ENCODE measurements at places on chromosomes 7 and 10.

GRCh38 chr7:135678612-135679575, 16.6 kb downstream of the STMP1 start:
- DNase-seq = no peak

GRCh38 chr10:113161066-113161465, 211.0 kb downstream of the TCF7L2 start:
- DNase-seq = no peak

GRCh38 chr10:29857843-29858701, 201.3 kb downstream of the JCAD start:
- DNase-seq = peak; percentile 33

DNA sequence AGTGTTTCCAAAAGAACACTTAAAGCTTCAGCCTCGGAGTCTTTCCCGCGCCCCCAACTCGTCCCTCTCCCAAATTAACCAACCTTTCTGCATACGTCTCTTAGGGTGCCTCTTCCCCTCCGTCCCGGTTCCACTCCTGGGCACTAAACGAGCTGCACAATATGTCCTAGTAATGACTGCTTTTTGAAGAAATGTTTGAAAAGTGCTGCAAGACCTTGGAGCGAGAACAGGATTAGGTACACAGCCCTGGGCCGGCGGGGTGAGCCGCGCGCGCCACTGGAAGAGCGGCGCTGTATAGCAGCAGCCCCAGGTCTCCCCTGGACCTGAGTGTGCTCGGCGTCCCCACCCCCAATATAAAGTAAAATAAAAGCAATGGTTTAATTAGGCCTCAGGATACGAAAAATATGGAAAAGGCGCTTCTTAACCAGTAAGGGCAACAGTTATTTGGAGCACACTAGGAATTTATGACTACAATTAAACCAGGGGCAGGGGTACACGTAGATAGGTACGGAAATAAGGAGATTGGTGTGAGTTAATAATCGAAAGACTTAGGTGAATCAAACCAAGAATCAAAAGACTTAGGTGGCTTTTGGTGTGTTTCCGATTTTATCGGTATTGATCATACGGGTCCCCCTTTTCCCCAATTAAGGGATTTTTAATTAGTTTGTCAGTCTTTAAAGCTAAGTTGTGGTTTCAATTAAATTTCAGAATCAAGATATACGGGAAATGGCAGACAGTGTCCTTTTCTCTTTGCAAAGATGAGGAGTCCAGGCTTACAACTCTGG, 1.9 kb downstream of the TET1 start:
- no peak for DNase-seq

DNA sequence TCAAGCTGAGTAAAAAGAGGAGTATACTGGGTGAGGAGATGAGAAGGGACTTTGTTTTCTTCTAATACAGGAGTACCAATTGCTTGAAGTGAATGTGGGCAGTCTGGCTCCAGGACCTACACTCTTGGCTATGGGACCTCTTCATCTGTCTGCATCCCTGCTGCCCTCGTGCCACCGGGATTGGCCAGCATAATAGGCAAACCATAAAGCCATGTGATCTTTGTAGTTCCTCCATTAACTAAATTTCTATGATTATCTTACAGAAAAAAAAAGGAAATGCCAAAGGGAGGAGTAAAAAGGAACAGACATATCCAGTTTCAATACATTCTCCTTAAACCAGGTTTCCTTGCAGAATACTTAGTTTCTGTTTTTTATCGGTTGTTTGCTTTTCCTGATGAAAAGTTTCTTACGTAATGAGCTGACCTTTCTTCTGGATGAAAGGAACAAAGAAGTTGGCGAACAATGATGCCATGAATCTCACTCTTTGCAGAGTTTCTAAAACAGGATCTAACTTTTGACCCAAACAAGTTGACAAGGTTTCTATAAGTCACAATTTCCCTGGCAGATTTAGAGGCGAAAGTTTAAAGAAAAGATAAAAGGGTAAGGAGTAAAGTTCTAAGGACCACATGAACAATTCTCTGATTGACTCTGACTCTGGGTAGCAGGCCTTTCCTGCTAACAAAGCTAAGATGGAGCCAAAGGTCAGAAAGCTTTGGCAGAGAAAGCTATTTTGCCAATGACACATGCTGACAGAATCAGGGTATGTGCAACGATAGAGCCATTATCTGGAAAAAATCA, 54.1 kb downstream of the LAMB1 start:
- no peak for DNase-seq

DNA sequence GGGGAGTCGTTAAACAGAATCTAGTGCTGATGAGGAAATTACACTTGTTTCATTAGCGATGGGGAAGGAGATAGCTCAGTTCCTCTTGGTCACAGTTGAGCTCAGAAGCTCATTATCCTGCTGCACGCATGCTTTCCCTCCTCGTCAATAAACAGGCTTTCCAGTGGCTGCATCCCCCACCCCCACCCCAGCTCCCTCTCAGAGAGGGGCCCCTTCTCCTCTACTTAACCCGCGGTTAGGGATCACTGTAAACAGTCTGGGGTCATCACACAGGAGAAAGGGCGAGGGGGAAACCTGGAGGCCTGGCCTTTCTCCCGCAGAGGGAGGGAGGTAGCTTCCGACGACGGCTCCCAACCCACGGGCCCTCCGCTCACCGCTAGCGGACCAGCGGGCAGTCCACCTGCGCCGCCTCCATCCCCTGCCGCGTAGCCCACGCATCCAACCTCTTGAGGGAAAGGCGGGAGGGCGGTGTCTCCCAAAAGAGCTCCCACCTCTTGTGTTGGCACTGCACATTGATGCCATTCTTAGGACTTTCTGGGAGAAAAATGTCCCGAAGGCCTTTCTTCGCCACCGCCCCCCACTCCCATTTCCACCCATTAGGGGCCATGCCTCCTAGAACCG, 80.8 kb downstream of the PAX2 start:
- DNase-seq = no peak

- DNase-seq = no peak
Observed at GRCh38 chr7:93232673-93233018, 480 bp downstream of the VPS50 start.

DNA sequence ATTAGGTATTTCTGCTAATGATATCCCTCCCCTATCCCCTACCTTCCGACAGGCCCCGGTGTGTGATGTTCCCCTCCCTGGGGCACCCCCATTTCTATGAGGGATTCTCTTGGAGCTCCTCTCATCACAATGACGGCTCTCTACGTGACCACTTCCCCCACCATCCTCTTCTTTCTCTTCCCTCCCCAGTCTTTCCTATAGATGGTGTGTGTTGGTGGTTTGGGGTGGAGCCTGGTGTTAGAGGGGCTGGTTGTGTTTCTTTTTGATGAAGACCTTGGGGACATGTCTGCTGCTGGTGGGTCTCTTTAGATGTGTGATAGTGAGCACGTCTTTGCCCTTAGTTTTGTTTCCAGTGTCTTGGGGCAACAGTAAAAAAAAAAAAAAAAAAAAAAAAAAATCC, 28.6 kb downstream of the RPS24 start:
- DNase-seq = no peak

DNA sequence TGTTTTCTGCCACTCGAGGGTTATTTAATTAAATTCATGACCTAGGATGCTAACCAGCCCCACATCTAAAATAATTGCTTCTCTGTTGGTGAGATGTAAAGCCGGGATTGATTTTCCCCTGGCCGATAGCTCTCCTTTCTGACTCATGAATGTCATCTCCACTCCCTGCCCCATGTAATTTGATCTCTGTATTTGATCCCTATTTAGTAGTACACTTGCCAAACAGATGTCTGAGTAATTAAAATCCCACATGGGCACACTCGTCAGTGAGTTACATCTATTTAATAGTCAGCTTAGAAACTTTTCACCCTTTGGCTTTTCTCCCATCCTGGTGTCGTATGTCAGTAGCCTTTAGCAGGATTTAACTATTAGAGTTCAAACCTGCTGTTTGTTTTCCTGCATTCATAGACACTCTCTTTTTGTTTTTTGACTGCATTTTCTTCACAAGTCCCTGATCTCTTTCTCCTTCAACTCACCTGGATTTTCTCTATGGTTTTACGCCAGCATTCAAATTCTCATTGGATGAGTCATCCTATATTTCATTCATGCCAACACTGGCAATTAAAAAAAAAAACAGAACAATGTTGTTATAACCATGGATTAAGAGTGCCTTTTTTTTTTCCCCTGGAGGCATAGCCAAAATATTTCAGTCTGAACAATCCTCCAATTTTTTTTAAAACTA, 82.7 kb downstream of the SPAG6 start:
- DNase-seq = no peak

All from head of caudate nucleus (tissue), 42 donors.